ENCODE measurements at places on chromosomes 2 and 18.

GRCh38 chr2:64768491-64769005 is 114.8 kb upstream of the SERTAD2 start:
- DNase-seq, result no peak

DNA sequence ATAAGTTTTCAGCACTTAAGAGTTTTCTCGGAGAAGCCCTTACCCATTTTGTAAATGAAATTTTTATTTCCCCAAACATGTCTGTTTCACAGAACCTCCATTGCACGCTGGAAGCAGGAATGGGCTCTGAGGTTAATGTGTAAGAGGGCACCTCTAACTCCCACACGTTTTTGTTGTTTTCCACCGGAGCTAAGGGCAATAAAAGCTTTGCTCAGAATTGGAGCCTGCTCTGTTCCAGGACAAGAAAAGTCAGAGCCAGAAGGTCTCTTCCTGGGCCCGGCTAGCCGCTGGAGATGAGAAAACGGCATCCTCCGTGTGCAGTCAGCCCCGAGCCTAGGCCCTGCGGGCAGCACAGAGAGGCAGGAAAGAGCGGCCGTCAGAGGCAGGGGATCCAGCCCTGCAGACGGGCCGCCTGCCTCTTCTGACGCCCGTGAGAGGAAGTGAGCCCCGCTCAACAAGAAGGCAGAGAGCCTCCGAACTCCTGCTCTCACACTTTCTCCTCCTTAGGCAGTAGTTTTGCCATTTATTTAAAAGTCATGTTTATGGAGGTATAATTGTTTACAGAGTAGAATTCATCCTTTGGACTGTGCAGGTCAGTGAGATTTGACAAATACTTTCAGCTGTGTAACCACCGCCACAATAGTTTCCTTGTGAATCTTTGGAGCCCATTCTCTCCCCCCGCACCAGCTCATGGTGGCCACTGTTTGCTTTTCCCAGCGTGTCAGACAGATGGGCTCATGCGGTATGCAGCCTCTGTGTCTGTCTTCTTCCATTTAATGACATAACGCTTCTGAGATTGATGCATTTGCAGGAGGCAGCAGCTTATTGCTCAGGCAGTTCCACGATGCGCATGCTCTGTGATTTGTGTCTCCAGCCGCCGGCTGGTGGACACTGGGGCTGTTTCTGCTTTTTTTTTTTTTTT is 117.3 kb downstream of the GALR1 start:
- DNase-seq, result no peak

DNA sequence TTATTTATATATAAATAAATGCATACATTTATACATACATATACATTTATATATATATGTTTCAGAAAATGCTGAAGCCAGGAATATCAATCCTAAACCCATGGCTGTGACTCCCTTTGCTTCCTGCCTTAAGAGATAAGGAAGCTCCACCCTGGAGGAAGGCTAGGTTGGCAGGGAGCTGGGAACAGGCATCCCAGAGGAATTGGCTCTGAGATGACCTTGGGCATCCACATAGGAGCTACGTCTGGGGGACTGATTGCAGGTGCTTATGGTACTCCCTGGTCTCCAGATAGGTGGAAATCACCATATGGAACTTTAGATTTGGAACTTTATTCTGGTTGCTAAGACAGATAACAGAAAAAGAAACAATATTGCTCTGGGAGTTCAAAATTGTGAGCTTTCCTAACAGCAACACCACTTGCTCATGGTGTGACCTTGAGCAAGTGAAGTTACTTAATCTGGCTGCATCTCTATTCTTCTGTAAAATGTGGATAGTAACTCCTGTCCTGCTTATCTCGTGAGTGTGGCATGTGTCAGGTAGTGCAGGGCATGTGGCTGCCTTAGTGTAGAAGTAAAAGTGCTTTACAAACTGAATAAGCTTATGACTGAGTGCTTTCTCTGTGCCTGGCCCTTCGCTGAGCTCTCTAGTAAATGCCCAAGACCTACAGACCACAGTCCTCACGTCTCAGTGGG is 341.0 kb downstream of the MEIS1 start:
- DNase-seq, result no peak

- DNase-seq, result no peak
These were observed 149.2 kb upstream of the COPS8 start for GRCh38 chr2:236936446-236936940.

DNA sequence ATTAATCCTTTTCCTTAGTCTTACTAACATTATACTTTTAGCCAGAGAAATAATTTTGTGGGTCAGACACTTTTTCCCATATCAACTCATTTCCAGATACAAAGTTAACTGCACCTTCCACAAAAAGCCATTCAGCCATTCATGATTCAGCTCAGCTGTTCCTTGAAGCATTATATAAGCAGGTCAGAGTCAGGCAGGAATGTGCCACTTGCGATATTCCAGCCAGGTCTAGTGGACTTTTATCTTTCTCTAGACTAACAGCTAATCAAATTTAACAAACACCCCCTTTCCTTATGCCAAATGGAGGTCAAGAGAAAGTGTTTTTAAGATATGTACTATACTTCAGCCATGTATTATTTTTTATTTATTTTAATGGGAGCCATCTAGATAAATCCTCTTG is 75.6 kb upstream of the EPB41L3 start:
- DNase-seq, result no peak

DNA sequence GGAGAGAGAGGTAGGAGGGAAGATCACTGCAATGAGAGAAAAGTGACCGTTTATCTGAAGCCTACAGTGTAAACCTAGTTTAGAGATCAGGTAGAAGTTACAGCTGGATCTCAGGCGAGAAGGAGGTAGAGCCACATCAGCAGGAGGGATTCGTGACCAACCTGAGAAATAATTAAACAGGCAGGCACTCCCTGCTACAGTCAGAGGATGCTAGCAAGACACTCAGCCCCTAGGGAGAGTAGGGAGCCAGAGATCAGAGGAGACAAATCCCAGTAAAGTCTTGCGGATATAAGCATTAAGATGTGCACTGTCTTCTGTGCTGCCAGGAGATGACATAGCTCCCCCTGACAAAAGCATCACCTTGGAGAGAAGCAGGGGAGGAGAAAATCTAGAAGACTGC is 629.1 kb upstream of the SLC39A10 start:
- no peak for DNase-seq

DNA sequence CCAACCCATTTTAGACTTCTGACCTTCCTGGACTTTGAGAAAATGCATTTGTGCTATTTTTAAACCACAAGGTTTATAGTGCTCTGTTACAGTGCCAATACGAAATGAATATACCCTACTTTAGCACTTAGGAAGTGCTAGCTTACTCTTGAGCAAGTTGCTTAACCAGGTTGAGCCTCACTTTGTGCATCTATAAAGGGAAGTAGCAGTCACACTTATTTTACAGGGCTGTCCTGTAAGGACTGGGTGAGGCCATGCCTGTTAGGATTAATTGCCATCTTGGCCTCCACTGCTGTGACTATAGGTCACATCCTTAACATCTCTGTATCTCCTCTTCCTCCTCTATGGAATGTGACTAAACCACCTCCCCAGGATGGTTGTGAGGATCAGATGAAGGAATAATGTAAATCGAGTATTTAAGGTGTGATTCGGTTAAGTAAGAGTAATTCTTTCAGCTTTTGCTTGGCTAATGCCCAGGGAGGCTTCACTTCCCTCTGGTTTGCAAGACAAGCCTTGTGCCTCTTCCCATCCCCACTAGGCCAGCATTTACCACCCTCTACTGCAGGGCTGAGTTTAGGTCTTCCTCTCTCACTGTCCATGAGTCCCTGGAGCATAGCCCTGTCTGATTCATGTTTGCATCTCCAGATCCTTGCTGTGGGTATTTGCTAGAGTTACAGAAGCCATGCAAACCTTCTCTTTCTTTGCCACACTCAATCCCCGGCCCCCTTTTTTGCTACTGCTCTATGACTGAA is 341.2 kb downstream of the ZNF521 start:
- no peak for DNase-seq

DNA sequence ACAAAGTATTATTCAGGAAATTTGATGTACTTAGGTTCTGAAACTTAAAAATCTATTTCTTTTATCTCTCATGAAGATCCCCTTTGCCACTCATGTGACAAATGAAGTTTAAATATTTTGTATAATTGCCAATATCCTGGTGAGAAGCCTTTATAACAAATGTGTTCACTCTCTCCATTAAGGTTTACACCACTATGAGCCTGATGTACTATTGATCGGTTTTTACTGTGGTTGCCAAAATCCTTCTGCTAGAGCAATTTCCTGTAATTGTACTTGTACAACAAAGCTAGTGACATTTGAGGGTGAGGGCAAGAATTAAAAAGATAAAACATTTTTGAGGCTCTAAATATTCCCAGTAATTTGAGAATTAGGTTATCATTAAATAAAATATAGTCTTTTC is 222.3 kb upstream of the CDH19 start:
- no peak for DNase-seq

DNA sequence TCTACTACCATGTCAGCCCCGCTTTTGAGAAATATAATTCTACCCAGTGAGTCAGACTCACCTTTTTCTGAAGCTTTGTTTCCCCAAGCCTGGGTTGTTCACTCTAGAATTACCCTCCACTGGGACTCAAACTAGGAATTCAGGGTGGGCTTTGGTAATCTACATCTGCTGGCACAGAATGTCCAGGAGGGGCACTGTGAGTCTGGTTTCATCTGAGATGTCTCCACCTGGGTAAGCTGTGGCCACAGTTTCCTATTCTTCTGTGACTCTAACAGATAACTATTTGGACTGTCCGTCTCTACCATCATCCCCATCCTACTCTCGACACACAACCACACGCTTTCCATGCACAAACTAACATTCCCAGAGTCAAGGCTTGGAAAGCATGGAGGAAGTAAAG is 457.2 kb downstream of the STK39 start:
- no peak for DNase-seq

GRCh38 chr2:145302886-145303285 is 783.0 kb upstream of the ZEB2 start:
- no peak for DNase-seq

DNA sequence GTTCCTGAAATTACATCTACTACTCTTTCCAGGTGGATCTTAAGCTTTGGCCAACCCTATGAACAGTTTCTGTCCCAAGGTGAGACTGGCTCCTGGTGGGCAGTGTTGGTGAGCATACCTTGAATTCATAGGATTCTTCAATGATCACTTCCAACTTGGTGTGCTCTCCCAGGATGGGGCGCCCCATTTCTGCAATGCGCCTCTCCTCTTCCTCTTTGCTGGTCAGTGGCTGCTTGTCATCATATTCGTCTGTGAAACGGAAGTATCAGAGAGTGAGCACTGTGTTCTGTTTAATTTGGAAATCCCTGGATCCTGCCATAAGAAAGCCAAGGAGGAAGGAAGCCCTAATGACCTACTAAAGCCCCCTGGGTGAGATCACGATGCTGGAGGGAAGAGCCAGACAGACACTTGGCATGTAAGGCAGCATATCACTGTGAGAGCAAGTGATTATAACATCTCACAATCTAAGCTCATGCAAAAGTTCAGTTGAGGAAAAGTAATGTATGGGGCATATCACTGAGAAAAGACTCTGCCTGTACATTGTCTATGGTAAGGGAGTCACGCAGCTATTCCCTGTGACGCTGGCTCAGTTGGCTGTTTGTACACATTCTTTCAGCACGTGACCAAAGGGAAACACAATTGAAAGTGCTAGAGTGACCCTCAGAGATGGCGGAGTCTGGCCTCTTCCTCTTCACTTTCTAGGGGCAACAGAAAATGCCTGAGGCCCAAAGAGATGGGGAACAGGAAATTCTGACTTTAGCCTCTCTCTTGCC is 287.0 kb downstream of the SLC8A1 start:
- no peak for DNase-seq

GRCh38 chr2:167550448-167550847 is 662.2 kb downstream of the XIRP2 start:
- DNase-seq, result no peak

GRCh38 chr2:207269038-207269437 is 103.3 kb upstream of the KLF7 start:
- no peak for DNase-seq

DNA sequence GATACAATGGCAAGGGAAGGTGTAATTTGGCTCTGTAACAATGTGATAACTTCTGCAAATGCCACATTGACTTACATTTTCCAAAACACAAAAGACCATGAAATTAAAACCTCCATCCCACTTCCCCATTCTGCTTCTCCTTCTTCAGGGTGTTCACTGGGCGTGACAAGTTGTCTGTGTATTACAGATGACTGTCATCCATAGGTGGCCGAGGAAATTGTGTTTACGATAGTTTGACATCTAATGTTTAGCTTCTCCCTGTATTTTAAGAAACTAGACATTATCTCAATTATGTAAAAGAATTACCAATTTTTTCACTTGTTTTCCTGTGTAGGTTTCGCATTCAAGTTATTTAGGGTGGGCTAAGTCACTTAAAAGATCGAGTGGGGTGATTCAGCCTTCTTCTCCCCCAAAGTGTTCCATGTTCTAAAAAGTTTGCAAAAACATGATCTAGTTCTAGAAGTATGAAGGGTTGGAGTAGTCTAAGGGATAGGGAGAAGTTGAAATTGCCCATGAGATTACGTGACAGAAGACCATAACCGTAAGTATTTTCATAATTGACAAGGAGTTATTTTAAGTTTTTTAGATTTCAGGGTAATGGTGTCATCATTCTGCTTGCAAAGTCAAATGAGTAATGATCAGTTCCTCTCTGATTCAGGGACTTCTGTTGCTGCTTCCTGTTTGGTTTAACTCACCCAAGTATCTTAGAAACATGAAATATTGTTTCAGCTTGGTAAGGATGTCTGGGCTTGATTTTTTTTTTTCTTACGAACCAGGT is 25.2 kb upstream of the CYTIP start:
- no peak for DNase-seq

DNA sequence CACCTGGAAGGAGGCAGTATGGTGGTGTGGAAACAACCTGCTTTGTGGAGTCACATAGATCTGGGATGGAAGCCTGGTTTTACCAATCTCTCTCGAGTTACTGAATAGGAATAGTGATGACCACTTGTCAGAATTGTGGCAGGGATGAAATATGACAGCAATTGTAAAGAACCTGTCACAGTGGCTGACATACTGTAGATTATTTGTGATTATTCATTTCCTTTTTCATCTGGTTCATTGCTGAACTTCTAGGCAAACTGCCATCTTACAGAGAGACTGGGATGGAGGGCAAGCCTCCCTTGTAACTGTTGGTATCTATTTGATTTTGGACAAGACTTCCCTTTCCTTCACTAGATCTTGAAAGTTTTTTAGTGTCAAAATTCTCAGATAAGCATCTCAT is 42.0 kb downstream of the FMNL2 start:
- DNase-seq, result no peak

DNA sequence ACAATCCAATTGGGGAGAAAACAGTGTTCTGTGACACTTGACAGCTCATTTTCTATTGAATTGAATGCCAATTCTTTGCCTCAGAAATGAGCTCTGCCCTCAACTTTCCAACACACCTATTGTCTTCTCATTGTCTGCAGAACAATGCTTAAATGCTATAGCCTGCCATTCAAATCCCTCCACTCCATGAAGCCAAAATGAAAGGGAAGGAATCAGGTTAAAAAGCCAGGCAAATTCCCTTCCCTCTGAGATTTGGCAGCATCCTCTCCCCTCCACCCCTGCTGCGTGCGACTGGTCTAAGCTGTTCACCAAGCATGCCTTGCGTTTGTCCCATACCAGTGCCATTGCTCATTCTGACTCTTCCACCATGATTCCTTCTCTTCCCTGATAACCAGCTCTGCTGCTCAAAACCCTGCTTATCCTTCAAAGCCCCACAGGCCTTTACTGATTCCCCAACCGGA is 32.4 kb upstream of the TMEM131 start:
- DNase-seq, result no peak
